ENCODE measurements at places on chromosomes 4 and X.

DNA sequence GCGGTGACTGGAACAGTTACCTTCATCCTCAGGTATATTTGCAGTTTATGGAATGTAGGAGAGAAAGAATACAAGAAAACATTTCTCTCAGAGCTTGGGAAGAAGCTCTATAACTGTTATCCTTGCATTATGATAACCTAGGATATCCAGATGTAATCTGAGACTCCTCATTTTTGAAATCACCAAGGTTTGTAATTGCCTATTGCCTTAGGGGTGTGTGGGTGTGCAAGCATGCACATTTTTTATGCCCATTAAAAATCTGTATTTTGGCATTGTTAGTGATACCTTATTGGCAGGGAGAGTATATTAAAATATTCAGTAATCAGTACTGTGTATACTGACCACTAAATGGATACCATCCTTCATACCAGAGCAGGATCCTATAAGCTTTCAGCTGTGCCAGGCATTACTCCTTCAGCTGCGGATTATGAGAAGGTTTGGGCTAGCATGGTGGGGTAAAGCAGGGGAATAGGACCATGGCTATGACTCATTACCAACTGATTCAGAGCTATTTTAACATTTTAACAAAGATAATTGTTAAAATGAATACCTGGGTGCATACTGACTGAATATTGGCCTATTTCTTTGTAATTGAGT, 8.3 kb downstream of the SEC24B start:
- no peak for DNase-seq

DNA sequence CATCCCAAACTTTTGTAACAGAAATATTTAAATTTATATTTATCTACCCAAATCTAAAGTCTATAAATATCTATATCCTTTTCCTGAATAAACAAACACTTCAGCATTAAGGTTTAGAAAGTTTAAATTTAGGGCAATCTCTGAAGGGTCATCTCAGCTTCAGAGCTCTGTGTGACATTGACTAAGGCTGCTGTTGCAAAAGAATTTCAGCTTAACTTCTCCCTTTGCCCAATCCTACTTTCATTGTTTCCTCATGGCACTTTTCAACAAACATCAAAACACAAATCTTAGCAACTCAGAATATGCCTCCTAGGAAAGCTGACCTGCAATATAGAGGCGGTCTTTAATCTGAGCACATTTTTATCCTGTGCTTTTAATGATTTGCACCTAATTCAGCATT, 79.7 kb upstream of the BANK1 start:
- no peak for DNase-seq

DNA sequence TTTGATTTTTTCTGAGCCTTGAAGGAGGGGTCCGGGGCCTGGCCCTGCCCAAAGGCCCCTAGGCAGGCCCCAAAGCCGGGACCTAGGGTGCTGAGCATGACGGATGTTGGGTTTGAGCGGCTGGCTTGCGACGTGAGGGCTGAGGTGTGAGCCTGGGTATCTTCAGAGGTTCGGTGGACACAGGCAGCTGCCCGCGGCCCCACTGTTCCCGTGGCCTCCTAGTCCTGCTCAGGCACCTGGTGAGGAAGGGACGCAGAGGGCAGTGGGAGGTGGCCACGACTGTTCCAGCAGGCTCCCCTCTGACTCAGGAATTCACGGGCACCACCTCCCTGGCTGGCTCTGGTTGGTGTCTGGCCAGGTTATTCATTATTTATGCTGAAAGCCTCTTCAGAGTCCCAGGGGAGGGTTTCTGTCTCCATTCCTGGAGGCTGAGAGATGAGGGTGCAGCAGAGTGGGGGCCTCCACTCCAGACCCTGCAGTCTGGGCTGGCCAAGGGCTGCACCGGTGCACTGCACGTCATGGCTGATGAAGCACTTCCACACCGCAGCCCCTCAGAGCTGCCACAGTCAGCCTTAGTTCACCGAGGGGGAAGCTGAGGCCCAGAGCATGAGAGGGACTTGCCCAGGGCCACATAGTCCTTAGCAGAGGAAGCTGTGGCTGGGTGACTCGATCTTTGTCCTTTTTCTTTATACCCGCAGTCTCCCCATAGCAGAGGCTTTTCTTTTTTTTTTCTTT, 2.2 kb downstream of the MSANTD1 start:
- no peak for DNase-seq

GRCh38 chr4:174147863-174148262, 135.6 kb downstream of the FBXO8 start:
- no peak for DNase-seq

- DNase-seq, result no peak
Measured at GRCh38 chr4:633406-633805, 8.0 kb downstream of the PDE6B start.

DNA sequence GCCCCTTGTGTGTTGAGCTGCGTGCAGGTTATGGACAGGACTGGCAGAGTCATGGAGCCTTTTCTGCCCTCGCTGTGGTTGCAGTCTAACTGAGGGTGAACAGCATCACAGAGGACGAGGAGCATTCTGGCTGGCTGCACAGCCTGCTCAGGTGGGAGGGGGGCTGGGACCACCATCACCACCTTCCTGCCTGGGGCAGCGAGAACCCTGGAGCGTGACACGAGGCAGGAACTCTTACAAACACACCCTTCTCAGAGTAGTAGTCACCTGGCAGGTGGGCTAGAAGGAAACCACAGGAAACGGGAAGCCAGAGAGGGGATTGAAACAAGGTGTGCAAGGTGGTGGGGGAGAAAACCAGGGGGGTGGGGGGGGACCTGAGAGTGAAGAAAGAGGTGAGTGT, 25.6 kb downstream of the TKTL1 start:
- no peak for DNase-seq

DNA sequence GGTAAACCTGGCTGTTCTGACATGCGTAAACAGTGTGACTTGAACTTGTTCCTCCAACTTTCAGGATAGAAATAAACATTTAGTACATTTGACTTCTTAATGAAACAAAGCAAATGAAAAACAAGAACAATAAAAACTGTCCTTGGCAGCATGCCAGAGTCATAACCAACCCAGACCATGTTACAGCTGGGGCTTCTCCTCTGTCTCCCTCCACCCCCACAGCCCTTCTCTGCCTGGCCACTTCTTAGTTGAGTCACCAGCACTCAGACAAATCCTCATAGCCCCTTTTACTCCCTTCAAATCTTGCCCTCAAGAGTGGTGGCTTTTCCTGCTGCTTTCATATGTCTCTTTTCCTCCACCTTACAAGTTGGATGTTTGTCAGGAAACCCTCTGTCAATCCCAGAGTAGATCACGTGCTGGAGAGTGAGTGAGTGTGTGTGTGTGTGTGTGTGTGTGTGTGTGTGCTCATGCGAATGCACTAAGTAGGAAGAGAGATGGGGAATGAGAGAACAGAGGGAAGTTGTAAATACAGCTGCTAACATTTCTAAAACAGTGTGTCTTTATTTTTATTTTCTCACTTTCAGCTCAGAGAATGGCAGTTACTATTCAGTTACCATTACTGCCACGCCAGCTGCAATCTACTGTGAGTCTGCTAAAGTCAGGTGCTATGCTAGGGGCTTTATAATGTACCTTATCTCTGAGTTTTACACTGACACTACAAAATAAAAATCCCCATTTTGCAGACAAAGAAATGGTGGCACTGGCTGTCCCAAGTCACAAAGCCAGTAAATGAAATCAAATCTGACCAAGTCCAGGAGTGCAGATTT, 15.0 kb downstream of the SCARB2 start:
- no peak for DNase-seq

DNA sequence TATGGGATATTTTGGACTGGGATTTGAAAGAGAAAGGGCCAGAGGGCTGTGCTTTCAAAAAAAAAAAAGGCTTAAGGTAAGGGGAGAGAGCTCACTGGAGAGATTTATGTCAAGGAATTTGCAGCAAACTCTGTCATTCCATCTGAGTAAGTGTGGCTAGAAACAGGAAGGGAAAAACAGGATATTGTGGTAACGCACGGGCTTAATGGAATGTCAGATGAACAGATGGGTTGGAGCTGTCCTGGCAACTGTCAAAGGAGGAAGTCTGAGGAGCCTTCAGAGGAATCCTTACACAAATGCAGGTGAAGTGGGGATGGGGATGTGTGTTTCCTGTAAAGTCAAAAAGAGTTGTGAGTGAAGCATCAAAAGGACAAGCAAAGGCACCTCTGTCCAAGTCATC, 15.1 kb upstream of the NKX3-2 start:
- no peak for DNase-seq

- no peak for DNase-seq
Measured at GRCh38 chr4:692771-693554, 4.0 kb upstream of the SLC49A3 start.

DNA sequence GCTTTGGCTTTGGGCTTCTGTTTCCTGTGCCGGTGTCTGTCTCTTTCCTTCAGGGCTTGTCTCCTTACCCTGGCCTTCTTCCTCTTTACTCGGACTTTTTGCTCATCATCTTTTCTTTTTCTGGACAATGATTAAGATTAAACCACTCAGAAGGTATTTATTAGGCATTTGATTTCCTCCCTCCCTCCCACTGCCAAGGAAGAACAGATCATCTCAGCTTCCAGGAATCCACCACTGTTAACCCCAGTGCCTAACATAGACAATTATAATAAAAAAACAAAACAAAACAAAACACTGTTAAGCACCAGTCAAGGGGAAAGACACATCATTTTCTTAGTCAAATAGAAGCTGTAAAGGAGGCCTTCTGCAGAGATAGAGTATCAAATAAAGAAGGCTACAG, 16.6 kb downstream of the PGRMC1 start:
- DNase-seq, result no peak

GRCh38 chr4:140374130-140374477, 658 bp downstream of the SCOC start:
- DNase-seq, result no peak

- DNase-seq, result no peak
Measured at GRCh38 chr4:13298655-13299054, 185.5 kb downstream of the RAB28 start.

DNA sequence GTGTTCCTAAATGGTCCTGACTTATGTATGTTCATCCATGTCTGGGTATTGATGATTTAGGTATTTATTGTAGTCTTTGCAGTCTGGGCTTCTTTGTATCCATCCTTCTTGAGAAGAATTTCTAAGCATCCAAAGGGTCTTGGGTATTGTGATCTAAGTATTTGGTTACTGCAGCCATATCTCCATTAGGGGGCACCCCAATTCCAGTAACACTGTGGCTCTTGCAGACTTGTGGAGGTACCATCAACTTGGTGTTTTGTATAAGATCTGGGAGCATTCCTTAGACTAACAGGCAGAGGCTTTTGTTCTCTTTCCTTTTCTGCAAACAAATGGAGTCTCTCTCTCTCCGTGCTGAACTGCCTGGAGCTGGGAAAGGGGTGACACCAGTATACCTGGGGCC, 113.7 kb upstream of the NEXMIF start:
- DNase-seq, result peak; percentile 2

DNA sequence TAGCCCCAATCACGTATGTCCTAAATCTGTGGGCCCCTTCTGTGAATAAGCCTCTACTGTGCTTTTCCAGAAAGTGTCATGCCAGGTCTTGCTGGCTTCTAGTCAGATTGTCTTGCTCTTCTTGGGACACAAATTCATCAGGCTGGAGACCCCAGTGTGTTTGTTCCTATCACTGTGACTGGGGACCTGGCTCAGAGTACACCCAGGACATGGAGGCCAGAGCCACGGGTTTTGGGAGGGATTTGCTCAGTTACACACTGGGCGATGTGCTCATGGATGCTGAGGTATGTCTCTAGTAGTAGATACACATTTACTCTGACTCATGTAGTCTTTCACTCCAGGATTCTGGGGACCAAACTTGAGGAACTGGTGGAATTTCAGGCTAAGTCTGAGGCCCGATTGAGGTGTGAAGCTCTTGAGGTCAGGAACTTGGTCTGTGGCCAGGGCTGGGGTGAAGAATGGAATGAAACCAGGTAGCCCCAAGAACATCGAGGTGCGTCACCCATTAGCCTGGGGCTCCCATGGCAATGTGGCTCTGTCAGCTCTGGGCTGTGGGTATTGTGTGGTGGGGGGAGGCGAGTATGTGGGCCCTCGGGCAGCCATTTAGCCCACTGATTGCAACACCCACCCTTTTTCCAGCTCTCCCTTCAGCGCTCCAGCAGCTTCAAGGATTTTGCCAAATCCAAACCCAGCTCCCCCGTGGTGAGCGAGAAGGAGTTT, 7.7 kb downstream of the SASH3 start:
- DNase-seq, result no peak

DNA sequence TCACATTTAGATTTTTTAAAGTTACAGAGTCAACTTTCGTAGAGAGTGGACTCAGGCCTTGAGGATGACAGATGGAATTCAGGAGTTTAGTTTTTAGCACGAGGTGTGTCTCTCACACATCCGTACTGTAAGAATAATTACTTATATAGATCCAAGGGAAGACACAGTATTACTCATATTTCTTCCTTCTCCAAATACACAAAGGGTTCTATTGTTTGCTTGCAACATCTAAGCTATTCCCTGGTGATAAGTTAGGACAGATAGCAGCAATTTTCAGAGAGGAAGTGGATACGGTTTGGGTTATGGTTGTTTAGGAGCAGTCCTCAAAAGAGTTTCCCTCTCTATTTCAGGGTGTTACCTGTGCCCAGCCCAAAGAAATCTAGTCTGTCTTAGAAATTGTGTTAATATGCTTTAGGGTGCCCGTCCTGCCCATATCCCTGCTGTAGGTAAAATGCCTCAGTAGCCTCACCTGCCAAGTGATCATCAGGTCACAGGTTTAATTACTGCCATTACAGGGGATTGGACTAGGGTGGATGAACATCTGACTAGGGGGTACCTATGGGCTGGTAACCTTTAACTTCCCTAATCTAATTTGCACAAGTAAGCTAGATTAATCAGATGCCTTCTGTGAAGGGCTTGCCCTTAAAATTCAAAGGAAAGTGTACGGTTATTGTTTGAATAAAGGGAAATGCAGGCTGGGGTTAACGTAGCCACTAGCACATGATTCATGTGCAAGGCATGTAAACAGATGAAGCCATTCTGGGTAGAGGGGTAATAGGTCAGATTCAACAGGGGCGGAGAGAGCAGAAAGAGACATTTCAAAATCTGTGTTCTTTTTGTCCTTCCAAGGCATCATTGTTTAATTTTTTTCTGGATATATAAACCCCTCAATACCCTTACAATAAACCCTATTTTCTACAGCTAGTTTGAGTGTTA, 8.7 kb upstream of the PPP3CA start:
- DNase-seq, result no peak

- no peak for DNase-seq
Measured at GRCh38 chr4:43337707-43338106, 445.2 kb downstream of the GRXCR1 start.

DNA sequence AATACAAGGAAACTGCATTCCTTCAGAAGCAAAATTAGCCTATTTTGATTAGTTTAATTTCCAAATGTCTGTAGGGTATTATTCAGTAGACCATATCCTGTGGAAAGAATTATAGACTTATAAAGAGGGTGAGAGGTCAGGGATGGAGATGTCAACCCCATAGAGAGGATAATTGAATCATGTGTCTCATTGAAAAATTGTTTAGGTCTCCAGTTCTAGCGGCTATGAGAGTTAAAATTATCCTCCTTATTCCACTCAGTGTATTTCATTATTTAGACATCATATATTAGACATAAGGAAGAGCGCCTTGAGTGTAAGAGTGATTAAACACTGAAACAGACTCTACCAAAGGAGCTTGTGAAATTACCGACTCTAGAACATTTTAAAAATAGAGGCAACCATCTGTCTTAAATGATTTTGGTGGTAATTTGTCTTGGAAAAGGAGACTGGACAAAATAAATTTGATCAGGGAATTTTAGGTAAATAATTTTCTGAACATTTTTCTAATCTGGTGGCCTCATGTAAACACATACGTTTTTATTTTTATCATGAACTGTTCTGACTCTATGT, 654.4 kb upstream of the TENM3 start:
- no peak for DNase-seq

GRCh38 chrX:97844943-97845342, 961.2 kb downstream of the RPA4 start:
- DNase-seq, result no peak

Measured in stimulated activated CD4-positive, alpha-beta T cell treated with anti-CD3 and anti-CD28 coated beads, Interleukin-12 subunit alpha, Interleukin-12 subunit beta, amount 100 ng/mL, for 4 hours (primary cell).